SK-N-SH treated with all-trans-retinoic acid at 6 μM for 48 hours (cell line): ENCODE measurements at places on chromosomes 3 and 15.
A peak's percentile ranks its signal among the peaks of the same experiment; 100 is the strongest.

DNA sequence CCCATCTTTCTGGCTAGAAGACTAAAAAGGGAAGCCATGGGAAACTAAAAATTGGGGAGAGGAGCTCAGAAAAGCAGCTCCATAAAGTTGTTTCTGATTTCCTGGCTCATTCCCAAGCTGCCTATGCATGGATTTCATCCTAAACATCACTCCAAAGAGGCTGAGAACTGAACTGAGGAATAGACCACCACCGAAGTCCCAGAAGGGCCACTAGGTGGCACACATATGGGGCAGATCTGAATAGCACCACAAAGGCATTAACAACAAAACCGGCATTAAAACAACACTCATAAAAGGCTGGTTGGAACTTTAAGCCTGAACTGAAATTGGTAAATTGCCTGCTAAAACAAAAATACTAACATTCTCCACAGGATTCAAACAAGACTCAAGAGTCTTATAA lies 106.3 kb downstream of the PLD1 start:
- ATAC-seq, result peak; percentile 79

GRCh38 chr3:101758224-101758623 lies 20.8 kb upstream of the NXPE3 start:
- no peak for ATAC-seq

- ATAC-seq, result no peak
Measured at GRCh38 chr3:175456466-175456865, 597.3 kb downstream of the NAALADL2 start.

GRCh38 chr15:77347197-77347596 lies 72.7 kb downstream of the PEAK1 start:
- ATAC-seq, result no peak

DNA sequence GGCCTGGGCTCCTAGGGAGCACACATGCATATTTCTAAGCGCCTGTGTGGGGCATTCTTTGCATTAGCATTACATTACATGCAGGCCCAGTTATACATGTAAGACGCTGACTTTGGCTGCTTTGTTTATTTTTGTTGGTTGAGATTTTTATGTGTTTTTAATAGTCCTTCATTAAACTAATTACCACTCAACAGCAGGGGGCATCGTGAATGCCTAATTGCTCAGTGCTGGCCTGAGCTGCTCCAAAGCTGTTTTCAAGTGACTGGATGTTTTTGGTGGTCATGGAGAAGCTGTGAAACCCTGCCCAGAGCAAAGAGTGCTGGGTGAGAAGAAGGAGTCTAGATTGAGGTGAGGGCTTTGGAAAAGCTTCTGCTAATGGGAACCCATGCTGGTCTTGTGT lies 41.5 kb downstream of the GPD1L start:
- ATAC-seq, result no peak

- ATAC-seq, result no peak
Measured at GRCh38 chr3:11150256-11150655, 4.0 kb upstream of the HRH1 start.

DNA sequence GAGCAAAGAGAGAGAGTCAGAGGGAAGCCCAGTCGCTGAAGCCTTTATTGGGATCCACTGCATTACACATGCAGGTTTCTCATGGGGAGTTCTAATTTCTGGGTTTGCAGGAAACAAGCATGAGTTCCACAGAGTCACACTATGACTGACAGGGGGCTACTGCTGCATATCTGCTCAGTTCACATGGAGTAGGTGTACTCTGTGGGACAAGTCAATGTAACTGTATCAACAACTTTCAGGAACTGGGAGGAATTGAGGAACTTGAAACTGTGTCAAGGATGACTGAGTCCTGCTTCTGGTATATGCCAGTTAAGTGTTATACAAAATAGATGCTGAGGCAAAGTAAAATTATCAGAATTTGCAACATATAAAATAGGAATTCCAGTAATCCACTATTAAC lies 110.8 kb downstream of the NPAP1 start:
- no peak for ATAC-seq

GRCh38 chr3:124577494-124578167 lies 152.6 kb upstream of the UMPS start:
- ATAC-seq, result no peak

DNA sequence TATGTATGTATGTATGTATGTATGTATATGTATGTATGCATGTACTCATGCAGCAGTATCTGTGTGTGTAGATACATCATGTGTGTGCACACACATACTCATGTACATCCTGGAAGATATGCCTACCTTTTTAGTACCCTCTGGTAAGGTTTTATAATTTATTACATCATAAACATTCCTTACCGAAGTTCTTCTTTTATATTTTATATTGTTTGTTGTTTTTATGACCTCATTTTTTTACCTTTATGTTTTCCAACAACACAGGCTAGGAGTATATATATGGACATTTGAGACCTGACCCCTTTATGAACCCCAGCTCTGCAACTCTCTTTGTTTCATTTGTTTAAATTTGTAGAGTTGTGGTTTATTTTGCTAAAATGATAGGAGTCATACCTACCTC lies 263.5 kb downstream of the ADAMTSL3 start:
- no peak for ATAC-seq

- ATAC-seq, result no peak
Measured at GRCh38 chr15:27254055-27254454, 283.1 kb downstream of the GABRG3 start.
